Thymus (tissue), 14 donors: ENCODE measurements at places on chromosomes 12 and 14.

DNA sequence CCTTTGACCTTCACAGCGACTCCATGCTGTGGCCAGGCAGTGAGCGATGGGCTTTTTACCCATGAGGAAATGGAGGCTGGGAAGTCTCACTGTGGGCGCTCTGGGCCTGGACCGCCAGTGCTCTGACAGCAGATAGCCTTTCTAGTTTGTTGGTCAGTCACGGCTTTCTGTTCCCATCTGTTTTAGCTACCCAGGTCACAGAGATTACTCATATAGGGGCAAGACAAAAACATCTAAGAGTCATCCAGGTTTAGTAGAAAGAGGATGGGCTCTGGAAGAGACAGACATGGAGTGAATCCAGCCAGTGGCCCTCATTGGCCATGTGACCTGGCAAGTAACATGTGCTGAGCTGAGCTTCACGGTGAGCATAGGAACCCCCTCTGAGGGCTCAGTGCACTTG is 68.6 kb downstream of the MARK3 start:
- peaks cover 17% of the 10 kb centered on the region for H3K36me3 ChIP-seq
- H3K4me1 ChIP-seq, result no peaks in the 10 kb centered on the region
- H3K4me3 ChIP-seq, result no peak overlapping the region
- H3K27ac ChIP-seq, result no peak overlapping the region
- no peak for DNase-seq
- H3K27me3 ChIP-seq, result no peaks in the 10 kb centered on the region

- H3K4me3 ChIP-seq, result no peak overlapping the region
- no peaks in the 10 kb centered on the region for H3K27me3 ChIP-seq
- H3K27ac ChIP-seq, result no peak overlapping the region
- no peak for DNase-seq
These were observed 23.7 kb downstream of the VTI1B start for GRCh38 chr14:67650694-67651093.

DNA sequence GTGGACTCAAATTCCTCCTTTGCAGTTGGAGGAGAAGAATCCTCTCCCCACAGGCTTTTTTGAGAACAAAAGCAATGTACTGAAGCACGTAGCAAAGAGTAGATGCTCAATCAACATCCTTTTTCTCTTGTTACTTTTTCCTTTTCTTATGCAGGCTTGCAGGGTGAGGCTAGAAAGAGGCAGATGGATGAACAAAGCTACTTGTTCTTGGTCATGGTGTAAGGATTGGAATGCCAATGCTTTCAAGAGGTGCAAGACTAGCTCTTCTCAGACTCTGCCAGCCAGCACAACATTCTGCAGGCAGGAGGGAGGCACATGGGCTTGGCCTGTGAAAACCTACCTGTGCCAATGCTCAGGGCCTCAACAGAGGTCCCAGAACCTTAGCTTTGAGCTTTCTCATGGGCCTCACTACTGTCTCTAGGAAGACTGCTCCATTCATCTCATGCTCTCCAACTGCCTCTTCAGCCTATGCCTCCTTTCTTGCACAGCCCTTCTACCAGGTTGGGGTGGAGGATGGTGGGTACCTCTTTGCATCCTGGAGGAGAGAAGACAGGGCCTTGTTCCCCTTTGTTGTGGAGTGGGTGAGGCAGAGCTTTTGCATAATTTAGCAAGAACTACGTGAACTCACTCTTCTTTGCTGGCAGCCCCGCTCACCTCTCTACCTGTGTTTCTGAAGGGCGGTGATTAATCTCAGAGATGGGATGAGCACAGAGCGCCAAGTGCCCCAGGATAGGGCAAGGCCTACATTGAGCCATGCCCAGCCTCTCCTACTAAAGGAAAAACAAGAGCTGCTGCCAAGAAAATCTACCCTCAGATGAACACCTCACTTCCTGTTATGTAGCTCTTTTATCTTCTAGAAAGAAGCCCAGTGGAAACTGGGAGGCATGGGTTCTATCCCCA is 1119.7 kb downstream of the VRK1 start:
- H3K4me1 ChIP-seq, result peaks cover 8% of the 10 kb centered on the region
- peak; percentile 19 for DNase-seq
- no peaks in the 10 kb centered on the region for H3K36me3 ChIP-seq
- H3K4me3 ChIP-seq, result no peak overlapping the region
- H3K27me3 ChIP-seq, result no peaks in the 10 kb centered on the region

DNA sequence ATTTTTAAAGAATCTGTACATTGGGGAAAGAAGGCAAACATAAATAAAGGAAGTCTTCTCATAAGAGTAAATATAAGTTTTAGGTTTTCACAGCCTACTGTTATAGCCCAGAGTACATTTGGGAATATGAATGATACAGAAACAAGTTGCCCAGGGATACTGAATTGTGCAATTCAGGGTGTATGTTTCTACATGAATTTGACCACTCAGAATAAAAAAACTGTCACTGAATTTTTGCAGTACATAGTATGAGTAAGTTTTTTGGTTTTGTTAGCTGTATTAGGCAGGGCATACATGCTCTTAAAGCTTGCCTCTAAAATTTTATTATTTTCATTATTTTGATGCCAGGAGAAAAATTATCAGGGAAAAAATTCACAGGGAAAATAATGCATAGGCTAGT is 6.6 kb upstream of the PCNX4 start:
- no peaks in the 10 kb centered on the region for H3K27me3 ChIP-seq
- no peak overlapping the region for H3K4me3 ChIP-seq
- no peak overlapping the region for H3K27ac ChIP-seq
- no peaks in the 10 kb centered on the region for H3K4me1 ChIP-seq
- H3K36me3 ChIP-seq, result no peaks in the 10 kb centered on the region

DNA sequence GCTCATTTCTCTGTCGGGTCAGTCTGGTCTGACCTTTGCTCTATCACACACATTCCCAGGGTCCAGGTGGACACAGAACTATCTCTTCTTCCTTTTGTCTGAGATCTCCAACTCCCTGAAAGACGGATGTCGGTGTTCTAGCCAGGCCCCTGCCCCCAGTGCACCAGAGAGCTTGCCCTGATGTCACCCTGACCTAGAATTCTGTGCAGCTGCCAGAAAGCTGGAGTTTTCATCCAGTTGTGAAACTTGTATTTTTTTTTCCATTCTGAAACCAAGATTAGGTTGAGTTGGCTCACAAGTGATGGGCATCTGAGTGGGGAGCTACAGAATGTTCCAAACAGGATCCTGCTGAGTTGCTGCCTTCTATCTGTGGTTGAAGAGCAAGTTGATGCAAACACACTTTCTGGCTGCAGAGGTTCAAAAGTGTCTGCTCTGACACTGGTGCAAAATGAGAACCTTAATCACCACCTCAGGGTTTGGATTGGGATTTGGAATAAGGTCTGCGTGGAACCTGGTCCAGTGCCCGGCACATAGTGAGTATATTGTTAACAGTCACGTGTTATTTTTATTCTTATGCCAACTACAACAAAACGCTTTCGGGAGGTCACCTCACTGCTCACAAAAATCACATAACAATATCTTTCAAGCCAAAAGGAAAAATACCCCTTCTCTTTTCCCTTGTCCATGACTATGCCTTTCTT is 211.5 kb downstream of the SLC15A4 start:
- DNase-seq, result no peak
- H3K4me1 ChIP-seq, result no peaks in the 10 kb centered on the region
- H3K27ac ChIP-seq, result no peak overlapping the region
- H3K27me3 ChIP-seq, result no peaks in the 10 kb centered on the region
- H3K4me3 ChIP-seq, result no peak overlapping the region

DNA sequence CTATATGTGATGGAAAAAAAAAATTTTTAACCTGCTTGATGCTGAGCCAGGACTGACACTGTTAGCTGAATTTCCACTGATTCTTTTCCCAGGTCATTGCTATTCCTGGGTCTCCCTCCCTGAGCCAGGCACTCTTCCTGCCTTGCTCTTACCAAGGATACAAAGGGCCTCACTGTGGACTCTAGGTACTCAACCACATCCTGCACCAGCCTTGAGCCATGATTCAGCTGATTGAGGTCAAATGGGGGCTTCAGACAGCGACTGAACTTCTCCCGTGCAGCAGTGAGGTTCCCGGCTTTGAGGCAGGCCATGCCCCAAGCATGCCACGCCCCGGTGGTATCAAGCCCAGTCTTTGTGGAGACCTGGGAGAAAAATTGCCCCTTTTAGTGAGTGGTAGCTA is 54.3 kb downstream of the ZFYVE26 start:
- H3K36me3 ChIP-seq, result peaks cover 68% of the 10 kb centered on the region
- no peak overlapping the region for H3K27ac ChIP-seq
- no peaks in the 10 kb centered on the region for H3K27me3 ChIP-seq
- DNase-seq, result no peak

DNA sequence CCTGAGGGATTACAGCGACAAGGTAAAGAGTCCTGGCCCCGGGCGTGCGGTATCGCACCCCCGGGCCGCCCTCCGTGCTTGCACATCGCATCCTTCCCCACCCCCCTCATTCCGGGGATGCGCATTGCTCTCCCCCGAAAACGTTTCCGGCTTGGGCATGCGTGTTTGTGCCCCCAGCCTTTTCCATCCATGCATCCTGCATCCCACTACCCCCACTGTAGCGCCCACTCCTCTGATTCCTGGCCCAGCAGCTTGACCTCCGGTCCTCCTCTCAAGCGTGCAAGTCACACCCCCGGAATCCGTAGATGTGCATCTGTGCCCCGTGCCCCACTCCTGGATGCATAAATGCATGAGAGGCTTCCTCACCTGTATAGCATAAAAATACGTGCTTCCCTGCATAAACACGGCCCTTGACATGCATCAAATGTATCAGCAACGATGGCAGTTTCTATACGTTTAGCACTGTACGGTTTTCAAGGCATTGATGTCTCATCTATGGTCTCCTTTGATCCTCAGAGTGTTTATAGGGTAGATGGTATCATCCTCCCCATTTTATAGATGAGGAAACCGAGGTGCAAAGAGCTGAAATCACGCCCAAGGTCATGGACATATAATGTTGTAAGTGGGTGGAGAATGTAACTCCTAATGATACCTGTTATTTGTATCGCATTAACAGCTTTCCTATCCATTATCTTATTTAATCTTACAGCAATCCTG is 484 bp downstream of the RIC8B start:
- DNase-seq, result no peak
- H3K27me3 ChIP-seq, result no peaks in the 10 kb centered on the region
- peaks cover 11% of the 10 kb centered on the region for H3K4me1 ChIP-seq
- H3K36me3 ChIP-seq, result no peaks in the 10 kb centered on the region
- H3K4me3 ChIP-seq, result peak overlapping the region; percentile 64

DNA sequence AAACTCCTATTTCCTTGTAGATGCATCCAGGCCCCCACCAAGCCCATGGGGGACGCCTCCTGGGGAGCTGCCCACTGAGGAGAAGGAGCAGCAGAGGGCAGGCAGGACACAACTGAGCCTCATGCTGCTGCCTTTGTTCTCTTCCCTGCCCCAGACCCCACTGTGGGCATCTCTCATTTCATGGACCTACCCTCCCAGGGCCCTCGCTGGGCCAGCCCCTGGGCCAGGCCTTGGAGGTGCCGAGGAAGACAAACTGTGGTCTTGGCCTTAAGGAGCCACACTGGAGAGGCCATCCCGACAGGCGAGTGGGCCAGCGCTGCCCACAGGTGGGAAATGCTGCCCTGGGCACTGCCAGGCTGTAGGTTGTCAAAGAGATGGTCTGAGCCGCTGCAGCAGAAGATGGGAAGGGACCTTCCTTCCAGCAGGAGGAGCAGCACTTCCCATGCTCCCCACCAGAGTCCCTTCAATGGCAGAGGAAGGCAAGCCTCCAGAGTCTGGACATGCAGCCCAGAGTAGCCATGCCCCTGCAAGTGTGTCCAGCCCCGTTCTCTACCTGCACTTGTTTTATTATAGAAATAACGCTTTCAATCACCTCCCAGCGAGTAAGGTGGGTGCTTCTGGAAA is 147.4 kb downstream of the BCL11B start:
- no peak overlapping the region for H3K4me3 ChIP-seq
- no peak for DNase-seq
- no peaks in the 10 kb centered on the region for H3K4me1 ChIP-seq
- H3K27ac ChIP-seq, result no peak overlapping the region
- peaks cover 13% of the 10 kb centered on the region for H3K27me3 ChIP-seq
- no peaks in the 10 kb centered on the region for H3K36me3 ChIP-seq

DNA sequence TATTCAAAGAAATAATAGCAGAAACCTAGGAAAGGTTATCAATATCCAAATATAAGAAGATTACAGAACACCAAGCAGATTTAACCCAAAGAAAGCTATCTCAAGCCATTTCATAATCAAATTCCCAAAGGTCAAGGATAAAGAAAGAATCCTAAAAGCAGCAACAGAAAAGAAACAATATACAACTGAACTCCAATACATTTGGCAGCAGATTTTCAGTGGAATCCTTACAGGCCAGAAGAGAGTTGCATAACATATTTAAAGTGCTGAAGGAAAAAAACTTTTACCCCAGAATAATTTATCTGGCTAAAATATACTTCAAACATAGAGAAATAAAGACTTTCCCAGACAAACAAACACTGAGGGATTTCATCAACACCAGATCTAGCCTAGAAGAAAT is 54.3 kb downstream of the DENND5B start:
- H3K27me3 ChIP-seq, result no peaks in the 10 kb centered on the region
- H3K36me3 ChIP-seq, result no peaks in the 10 kb centered on the region
- no peak overlapping the region for H3K27ac ChIP-seq
- H3K4me3 ChIP-seq, result no peak overlapping the region
- DNase-seq, result no peak

- no peak for DNase-seq
- no peak overlapping the region for H3K4me3 ChIP-seq
- H3K4me1 ChIP-seq, result no peaks in the 10 kb centered on the region
- H3K36me3 ChIP-seq, result no peaks in the 10 kb centered on the region
These were observed 99.1 kb downstream of the SYT1 start for GRCh38 chr12:78963439-78964227.

GRCh38 chr12:4392223-4392742 is 12.8 kb upstream of the FGF23 start:
- no peak overlapping the region for H3K27ac ChIP-seq
- peaks cover 6% of the 10 kb centered on the region for H3K27me3 ChIP-seq
- no peak overlapping the region for H3K4me3 ChIP-seq
- H3K36me3 ChIP-seq, result no peaks in the 10 kb centered on the region
- DNase-seq, result no peak
